ENCODE measurements at places on chromosomes 1 and 21.

DNA sequence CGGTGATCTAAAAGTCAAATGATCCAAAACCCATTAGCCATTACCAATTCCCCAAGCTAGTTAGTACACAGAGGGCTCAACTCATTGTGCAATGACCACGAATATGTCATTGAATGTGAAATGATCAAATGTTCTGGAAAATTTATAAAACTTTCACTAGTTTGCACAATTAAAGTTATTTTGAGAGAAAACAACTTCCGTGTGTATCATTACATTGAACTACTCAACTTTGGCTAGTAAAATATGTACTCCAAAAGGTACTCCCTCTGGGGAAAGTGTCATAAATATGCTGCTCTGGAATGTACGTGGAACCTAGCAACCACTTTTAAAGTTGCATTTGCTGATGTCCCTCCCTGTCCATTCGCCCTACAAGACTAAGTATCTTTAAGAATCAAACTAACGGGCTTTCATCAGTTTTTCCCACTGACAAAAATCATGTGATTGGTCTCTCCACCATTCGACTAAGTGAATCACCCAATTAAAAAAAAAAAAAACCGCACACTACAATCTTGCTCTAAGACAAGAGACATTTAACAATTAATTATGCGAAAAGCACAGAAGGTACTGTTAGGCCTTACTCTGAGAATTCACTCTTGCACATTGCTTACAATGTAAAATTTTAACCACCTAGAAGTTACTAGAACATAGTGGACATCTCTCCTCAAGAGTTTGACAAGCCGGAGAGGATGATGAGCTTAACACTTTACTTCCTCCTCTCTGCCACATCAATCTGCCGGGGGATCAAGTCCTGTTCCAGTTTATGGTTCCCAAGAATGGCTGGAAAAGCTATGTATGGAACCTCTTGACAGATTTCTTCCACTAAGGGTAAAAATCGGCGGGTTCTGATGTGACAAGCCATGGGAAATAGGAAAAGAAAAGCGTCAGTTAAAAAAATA, 1.2 kb downstream of the ACBD3 start:
- DNase-seq: no peak

GRCh38 chr1:86382878-86383277, 13.2 kb downstream of the ODF2L start:
- DNase-seq: no peak

DNA sequence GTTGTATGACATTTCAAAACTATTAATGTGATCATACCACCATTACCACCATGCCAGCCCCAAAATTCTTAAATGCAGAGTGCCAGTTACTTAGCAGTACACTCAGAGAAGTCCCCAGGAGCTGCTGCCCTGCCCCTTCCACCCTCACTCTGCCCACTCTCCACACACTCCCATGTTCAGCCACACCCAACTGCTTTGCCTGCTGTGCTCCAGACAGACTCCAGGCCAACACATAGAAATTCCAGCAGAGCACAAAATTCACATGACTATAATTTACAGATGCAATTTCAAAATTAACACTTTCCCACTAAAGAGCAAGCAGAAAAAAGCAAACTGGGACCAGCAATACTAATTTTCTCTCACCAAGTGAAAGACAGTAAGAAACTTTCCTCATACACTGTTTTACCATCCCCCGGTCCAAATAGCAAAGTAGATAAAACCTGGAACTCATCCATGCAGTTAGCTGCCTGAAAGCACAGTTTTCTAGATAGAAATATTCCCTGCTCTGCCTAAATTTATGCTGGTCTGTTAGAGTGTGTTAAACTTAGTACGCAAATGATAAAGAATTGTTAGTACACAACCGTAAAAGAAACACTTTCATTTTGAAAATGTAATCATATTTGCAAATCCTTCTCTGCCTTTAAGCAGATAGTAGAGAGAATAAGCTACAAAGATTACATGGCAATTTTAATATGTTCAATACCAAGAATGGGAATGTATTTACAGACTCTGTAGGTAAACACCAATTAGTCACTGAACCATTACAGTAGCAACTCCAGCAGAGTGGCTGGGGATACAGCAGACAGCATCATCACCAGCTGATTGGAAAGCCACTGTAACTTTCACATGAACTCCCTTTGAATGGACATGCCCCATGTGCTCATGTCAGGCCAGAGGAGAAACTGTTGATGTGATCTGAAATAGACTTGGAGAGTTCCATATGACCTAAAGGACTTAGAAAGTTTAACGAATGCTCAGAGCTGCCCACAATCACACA, 176.5 kb downstream of the VAV3 start:
- DNase-seq: no peak

DNA sequence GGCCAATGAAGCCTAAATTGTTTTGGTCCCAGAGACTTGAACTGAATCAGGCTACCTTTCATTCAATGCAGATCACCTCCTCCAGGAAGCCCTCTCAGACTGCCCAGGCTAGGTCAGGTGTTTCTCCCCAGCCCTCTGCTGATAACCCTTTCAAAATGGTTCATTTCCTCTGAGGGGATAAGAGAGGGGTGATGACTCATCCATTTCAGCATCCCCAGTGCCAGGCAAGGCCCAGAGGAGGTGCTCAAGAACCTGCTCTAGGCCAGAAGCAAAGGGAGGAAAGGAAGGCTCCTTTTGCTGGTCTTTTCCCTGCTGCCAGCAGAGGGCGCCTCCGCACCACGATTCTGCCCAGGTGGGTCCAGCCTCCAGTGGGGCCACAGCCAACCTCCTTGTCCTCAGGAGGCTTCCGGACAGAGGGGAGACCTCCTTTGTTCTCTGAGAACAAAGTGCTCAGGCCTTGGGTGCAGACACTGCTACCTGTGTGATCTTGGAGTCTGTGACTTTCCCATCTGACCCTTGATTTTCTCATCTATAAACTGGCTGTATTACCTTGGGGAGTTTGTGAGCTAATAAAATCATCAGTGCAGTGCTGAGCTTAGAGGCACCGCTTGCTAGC, 45.3 kb upstream of the ARHGEF10L start:
- peak; percentile 19 for DNase-seq

- no peak for DNase-seq
These were observed 140.9 kb downstream of the OMA1 start for GRCh38 chr1:58405660-58406059.

- no peak for DNase-seq
These were observed 86.1 kb upstream of the SLC2A1 start for GRCh38 chr1:43044572-43045361.

DNA sequence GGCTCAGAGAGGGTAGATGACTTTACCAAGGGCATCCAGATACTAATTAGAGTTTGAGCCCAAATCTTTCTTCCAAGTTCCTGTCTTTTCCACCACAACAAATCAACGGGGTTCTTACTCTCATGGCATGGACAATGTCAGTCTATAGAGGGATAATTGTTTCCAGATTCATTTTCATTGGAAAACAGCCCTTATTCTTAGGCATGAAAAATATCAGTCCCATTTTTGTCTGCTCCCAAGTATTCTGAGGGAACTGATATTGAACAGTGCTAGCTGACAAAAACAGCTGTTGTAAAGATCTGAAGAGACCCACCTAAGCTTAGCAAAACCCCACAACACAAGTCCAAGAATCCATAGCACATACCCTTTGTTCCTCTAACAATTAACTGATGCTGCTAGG, 349.1 kb upstream of the BEND5 start:
- DNase-seq: no peak

- no peak for DNase-seq
These were observed 36.2 kb downstream of the CLIC6 start for GRCh38 chr21:34705011-34705410.

DNA sequence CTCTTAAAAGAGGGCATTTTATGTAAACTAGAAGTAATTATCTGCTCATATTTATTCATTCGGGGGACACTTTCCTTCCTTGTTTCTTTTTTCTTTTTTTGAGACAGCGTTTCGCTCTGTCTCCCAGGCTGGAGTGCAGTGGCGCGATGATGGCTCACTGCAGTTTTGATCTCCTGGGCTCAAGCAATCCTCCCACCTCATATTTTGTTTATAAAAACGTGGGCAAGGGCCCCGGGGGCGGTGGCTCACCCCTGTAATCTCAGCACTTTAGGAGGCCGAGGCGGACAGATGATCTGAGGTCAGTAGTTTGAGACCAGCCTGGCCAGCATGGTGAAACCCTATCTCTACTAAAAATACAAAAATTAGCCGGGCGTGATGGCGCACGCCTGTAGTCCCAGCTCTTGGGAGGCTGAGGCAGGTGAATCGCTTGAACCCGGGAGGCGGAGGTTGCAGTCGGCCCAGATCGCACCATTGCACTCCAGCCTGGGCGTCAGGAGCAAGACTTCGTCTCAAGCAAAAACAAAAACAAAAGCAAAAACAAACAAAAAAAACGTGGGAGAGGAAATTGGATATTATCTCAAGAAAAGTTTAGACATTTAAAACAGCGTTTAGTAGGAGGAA, 926 bp upstream of the DFFA start:
- DNase-seq: no peak

- DNase-seq: no peak
These were observed 636.3 kb downstream of the LTN1 start for GRCh38 chr21:28356422-28356821.

GRCh38 chr1:14149431-14149830, 449.1 kb upstream of the KAZN start:
- DNase-seq: no peak

- DNase-seq: no peak
These were observed 7.7 kb downstream of the PRAMEF1 start for GRCh38 chr1:12798911-12799310.

GRCh38 chr1:31609514-31610118, 7.9 kb upstream of the HCRTR1 start:
- DNase-seq: no peak
